Esophagus mucosa (tissue), 1 donor: ENCODE measurements at places on chromosomes 11 and 22.
A peak's percentile ranks its signal among the peaks of the same experiment; 100 is the strongest.

- ATAC-seq, result no peak
These were observed 62.2 kb downstream of the SGSM3 start for GRCh38 chr22:40432625-40433024.

DNA sequence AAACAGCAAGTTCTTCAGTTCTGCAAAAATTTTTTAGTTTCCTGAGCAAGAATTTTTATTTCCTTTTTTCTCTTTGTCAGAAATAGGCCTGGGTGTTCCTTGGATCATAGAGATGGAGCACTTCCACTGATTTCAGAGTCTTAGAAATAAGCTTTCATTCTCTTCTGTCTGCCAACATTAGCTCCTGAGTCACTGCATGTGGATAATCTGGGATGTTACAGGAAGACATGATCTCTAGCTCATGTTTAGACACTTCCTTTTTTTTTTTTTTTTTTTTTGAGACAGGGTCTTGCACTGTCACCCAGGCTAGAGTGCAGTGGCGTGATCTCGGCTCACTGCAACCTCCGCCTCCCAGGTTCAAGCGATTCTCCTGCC lies 13.2 kb upstream of the TMEM218 start:
- ATAC-seq, result no peak

- no peak for ATAC-seq
These were observed 16.5 kb downstream of the RDX start for GRCh38 chr11:110279881-110280280.

GRCh38 chr22:41021613-41022454 lies 70.6 kb upstream of the EP300 start:
- ATAC-seq, result peak; percentile 84

DNA sequence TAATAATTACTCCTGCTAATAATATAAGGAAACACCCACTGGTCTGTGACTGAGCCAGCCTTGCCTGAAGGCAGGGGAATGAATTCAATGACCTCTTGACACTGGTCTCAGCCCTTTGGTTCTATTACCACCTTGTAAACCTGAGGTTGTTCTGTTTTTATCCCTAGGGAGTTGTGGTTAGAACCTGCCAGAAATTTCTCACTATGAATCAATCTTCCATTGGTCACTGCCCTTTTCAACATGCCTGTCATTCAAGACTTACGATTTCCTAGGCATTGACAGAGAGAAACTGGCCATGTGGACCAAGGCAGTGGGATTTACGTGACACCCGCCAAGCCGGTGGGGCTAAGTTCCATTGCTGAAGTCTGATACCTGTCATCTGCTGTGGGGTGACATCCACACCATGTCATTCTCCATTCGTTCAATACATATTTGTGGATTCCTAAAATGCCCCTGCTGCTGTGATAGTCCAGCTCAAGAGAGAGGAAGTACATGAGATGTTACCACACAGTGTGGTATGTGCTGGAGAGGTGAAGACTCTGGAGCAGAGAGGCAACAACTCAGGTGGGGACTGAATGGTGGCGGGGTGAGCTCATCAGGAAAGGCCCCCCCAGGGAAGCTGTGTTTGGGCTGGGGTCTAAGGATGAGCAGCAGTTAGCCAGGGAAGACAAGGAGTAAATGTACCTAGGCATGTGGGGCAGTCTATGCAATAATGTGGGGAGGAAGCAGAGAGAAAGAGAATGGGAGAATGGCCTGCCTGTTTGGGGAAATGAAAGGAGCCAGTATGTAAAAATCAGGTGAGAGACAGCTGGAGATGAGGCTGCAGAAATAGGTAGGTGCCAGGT lies 15.2 kb upstream of the EHF start:
- ATAC-seq, result no peak

- ATAC-seq, result no peak
These were observed 114.1 kb downstream of the LARGE1 start for GRCh38 chr22:33806191-33806590.

- ATAC-seq, result no peak
These were observed 526.3 kb upstream of the RAG2 start for GRCh38 chr11:37124384-37124783.

- ATAC-seq, result no peak
These were observed 103.6 kb downstream of the TTC17 start for GRCh38 chr11:43462359-43462758.

DNA sequence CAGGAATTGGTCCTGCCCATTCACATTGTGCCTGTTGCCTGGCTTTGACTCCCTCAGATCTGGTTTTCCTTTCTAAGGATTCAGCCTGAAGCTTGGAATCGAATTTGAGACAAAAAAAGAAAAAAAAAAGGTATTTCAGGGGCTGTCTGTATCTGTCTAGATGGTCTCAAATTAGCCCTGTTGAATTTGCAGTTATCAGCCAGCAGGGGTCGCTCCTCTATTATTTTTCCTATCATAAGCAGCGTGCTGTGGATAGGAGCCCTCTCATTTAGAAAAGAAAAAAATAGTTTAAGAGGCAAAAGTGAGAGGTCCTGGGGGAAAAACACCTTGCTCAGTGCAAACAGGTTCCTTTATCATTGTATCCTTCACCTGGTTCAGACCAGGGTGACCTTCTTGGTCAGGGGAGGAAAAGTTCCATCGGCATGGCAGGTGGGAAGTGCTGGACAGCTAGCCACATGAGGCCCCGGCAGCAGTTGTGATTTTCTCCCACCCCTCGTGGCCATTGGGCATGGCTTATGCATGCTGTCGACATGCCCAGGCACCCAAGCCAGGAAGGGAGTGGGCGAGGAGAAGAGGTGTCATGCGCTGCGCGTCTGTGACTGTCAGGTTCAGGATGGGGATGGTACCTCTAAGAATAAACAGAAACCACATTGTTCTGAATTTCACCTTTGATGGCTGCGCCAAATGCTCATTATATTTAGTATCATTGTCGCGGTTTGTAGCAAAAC lies 13.1 kb downstream of the OR5AK2 start:
- no peak for ATAC-seq

- no peak for ATAC-seq
These were observed 24.0 kb downstream of the IGLL1 start for GRCh38 chr22:23556026-23556620.

GRCh38 chr11:82494988-82495432 lies 238.7 kb downstream of the FAM181B start:
- peak; percentile 52 for ATAC-seq

DNA sequence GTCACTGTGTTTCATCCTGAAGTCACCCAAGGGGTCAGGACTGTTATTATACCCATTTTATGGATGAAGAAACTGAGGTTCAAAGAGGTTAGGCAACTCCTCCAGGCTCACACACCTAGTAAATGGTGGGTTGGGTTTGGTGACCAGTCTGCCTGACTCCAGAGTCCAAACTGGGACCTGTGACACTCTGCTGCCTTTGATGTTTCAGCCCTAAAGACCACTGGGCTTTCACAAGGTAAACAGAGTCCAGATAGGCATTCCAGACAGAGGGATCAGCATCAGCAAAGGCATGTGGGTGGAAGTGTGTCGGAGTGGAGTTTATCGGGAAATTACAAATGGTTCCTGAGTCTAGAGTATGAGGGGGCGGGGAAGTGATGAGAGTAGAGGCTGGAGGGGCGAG lies 38.5 kb downstream of the MICAL2 start:
- no peak for ATAC-seq

GRCh38 chr22:47165338-47166032 lies 403.0 kb downstream of the TBC1D22A start:
- no peak for ATAC-seq

- no peak for ATAC-seq
These were observed 764.8 kb upstream of the FAT3 start for GRCh38 chr11:91459840-91460239.

- ATAC-seq, result no peak
These were observed 6.0 kb downstream of the SCARF2 start for GRCh38 chr22:20431511-20432192.

GRCh38 chr11:10197091-10197490 lies 96.9 kb downstream of the SBF2 start:
- no peak for ATAC-seq

DNA sequence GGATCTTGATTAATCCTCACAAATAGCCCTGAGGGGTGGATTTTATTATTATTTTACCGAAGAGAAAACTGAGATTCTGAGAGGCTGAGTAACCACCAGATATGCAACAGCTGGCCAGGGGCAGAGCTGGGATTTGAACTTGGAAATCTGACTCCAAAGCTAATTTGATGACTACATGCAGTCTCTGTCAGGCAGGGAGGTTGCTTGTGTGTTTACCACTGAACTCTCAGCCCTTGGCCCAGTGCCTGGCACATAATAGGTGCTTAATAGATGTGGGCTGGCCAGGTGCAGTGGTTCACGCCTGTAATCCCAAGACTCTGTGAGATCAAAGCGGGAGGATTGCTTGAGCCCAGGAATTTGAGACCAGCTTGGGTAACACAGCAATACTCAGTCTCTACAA lies 121.7 kb upstream of the CRYBB3 start:
- ATAC-seq, result no peak

DNA sequence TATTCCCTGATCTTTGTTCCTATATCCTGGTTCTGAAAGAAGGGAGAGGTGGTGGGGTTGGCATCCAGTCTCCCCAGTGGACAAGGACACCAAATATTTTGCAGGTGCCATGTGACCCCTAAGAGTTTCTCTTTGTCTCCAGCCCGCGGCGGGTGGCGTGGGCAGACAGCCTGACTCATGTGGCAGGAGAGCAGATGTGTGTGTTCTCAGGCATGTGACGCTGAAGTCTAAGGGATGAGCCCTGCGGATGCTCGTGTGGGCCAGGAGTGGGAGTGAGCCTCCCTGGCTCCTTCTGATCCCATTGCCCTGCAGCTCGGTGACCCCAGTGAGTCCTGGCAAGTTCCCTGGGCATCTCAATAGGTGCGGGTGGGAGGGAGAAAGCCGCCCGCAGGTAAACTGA lies 94.8 kb upstream of the TBCEL start:
- no peak for ATAC-seq

DNA sequence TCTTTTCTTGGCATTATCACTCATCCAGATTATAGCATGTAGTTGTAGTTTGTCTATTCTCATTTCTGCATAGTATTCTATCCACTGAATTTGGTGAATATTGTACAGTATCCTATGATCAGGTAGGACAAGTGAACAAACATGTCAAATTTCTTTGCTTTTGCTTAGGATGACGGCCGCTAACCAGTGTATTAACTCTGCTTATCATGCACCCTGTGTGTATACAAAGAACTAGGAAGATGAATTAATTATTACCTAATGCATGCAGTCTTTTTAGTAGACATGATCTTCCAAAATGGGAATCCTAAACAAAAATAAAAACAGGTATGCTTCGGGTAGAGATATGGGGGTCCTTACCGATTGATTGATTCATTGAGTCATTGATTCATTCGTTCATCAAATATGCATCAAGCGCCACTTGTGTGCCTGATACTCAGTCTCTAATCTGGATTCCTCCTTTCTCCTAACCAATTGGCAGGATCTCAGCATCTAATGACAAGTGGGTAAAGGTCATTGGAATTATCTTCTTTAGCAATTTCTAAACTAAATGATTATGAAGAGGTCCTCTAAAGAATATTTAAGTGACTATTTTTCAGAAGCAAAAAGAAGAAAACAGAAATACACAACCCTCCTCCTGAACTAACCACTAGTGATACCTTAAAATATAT lies 27.9 kb downstream of the PRDM11 start:
- ATAC-seq, result no peak

DNA sequence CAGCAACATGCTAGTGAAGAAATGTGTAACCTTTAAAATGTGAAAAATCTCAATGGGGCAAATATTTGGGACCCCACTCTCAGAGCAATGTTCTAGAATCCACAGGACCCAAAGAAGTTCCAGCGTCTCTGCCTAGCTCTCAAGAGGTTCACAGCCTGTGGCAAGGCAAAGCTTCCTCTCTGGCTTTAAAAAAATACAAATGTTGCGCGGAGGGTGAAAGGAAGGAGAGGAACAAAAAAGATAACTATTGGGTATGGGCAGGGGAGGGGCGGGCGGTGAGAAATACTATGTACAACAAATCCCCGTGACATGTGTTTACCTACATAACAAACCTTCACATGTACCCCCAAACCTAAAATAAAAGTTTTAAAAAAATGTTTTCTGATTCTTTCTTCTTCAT lies 53.6 kb downstream of the PITPNB start:
- no peak for ATAC-seq

DNA sequence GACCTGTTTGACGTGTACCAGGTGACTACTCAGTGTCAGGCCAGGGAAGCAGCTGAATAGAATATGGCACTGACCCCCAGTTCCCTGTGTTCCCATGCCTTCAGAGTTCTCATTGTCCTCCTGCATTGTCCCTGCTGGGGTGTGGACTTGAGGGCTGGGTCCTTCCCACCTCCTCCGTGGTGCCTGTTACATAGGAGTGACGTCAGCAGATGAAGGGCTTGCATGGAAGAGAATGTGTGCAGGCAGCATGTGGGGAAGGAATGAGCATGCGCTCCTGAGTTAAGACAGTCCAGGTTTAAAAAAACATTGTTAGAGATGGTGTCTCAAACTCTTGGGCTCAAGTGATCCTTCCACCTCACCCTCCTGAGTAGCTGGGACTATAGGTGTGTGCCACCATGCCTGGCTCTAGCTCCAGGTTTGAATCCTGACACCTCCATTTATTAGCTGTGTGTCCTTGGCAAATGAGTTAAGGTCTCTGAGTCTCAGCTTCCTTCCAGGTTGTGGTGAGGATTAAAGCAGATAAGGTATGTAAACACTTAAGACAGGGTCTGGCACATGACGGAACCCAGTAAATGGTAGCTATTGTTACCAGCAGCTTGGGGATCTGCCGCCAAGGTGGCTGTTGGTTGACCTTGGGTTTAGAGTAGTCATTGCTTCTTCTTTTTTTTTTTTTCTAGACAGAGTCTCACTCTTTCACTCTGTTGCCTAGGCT lies 7.5 kb upstream of the SOX10 start:
- ATAC-seq, result no peak

GRCh38 chr11:76296731-76297542 lies 84.0 kb downstream of the THAP12 start:
- no peak for ATAC-seq

DNA sequence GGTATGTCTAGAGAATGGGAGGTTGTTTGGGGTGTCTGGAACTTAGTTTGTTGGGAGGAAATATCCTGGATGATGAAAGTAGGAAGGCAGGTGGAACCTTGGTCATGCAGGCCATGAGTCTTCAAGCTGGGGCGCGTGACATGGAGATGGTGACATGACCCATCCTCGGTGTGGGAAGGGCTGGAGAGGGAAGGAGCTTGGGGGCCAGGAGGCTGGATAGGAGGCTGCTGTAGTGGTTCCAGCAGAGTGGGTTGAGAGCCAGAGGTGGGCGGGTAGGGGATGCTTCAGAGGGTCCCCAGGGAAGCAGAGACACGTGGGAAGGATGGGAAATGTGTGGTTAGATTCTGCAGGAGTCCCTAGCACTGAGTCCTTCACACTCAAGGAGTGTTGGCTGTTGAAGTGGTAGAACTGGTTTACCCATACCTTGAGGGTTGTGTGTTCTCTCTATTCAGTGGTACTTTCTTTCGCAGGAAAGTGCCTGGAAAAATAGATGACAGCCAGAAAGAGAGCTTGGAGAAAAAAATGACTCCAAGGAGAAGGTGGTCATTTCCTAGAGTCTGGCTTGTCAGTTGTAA lies 56.8 kb downstream of the LDLRAD3 start:
- peak; percentile 91 for ATAC-seq

GRCh38 chr22:35437049-35437448 lies 37.1 kb downstream of the MCM5 start:
- ATAC-seq, result no peak

GRCh38 chr11:35288309-35288708 lies 131.0 kb downstream of the SLC1A2 start:
- no peak for ATAC-seq
